ENCODE measurements at places on chromosomes 4 and X. TPM values are rescaled to one million over a fixed set of nuclear protein-coding genes. Genes with fewer than 3 reads are reported as not detected.

Gene MID1
- polyA plus RNA-seq, result 28.8 TPM

Gene C1GALT1C1
- 31.5 TPM for polyA plus RNA-seq

Gene KDR
- 49.6 TPM for polyA plus RNA-seq

- no peak for DNase-seq
These were observed 67.5 kb upstream of the NKX1-1 start for GRCh38 chr4:1473718-1474117.

DNA sequence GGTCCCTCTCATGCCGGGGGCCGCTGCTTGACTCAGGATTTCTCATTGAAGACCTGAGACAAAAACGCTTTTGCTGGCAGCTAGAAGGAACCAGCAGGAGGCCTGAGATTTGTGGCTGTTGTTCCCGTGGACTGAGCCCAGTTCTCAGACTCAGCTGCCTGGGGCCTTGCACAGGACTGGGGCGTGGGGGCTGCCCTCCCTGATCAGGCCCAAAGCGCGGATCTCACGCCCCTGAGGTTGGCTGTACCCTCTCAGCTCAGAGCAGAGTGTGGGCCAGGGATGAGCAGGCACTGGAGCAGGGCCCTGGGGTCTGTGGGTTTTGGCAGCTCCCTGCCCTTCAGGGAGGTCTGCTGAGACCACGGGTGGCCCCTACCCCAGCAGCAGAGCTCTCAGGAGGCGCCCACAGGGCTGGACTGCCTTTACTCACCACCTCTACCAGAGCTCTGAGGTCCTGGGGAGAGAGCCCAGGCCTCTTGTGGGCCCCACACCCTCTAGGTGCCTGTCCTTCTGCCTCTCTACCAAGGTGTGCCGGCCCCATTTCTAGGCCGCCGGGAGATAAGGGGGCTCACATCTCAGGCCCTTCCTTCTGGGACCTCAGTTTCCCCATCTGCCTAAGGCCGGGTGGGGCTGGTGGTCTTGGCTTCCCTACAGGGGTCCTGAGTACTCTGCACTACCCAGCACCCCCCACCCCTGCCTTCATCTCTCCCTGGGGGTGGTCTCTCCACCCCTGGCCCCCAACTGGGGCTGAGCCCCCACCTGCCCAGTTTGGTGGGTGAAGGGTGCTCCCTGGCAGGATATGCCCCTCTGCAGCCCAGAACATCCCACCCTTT lies 5.6 kb downstream of the MSANTD1 start:
- DNase-seq, result no peak

GRCh38 chr4:94548571-94548970 lies 96.8 kb downstream of the PDLIM5 start:
- no peak for DNase-seq

Gene SLC38A5
- 5.8 TPM for polyA plus RNA-seq

Gene FAM9C
- 0.64 TPM for polyA plus RNA-seq

GRCh38 chr4:99408346-99408745 lies 26.8 kb downstream of the ADH7 start:
- DNase-seq, result no peak

DNA sequence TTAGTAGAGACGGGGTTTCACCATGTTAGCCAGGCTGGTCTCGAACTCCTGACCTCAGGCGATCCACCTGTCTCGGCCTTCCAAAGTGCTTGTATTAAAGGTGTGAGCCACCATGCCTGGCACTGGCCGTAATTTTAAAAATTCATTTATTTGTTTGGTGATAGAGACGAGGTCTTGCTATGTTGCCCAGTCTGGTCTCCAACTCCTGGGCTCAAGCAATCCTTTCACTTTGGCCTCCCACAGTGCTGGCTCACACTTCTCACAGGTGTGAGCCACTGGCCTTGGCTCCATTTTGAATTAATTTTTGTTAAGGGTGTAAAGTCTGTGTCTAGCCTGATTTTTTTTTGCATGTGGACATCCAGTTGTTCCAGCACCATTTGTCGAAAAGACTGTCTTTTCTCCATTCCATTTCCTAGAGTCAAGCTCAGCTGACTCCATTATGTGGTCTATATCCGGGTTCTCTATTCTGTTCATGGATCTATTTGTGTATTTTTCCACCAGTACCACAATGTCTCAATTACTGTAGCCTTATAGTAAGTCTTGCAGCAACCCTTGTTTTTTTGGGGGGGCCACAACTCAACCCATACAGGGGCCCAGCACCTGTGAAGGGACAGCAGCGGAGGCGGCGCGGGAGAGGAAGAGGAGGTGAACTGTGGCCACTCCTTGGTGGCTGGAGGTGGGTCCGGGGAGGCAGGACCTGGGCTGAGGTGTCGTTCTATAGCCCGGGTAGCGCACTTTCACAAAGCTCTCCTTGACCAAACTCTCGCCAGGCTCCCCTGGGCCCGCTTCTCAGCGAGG lies 1.5 kb upstream of the NSD2 start:
- DNase-seq, result no peak

DNA sequence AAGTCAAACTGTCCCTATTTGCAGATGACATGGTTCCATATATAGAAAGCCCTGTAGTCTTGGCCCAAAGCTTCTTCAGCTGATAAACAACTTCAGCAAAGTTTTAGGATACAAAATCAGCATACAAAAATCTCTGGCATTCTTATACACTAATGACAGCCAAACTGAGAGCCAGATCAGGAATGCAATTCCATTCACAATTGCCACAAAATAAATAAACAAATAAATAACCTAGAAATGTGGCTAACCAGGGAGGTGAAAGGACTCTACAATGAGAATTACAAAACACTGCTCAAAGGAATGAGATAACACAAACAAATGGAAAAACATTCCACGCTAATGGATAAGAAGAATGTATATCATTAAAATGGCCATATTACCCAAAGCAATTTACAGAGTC lies 52.9 kb upstream of the CXCL8 start:
- no peak for DNase-seq

DNA sequence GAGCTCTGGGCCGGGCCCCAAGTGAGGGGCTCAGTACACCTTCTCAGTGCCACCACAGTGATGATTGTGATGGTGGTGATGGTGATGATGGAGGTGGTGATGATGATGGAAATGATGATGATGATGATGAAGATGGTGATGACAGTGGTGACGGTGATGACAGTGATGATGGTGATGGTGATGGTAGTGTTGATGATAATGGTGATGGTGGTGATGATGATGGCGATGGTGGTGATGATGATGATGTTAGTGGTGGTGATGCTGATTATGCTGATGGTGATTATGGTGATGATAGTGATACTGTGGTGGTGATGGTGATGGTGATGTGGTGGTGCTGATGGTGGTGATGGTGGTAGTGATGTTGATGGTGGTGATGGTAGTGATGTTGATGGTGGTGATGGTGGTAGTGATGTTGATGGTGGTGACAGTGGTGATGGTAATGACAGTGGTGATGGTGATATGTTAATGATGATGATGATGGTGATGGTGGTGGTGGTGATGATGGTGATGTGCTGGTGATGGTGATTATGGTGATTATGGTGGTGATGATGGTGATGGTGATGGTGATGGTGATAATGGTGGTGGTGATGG lies 29.9 kb downstream of the HMX1 start:
- DNase-seq, result no peak
